CD4-positive, alpha-beta T cell treated with Interferon gamma for 1 hour (primary cell): ENCODE measurements at places on chromosomes 1 and 21.

- peak; percentile 64 for DNase-seq
Observed at GRCh38 chr21:46295996-46296752, 10.0 kb downstream of the YBEY start.

DNA sequence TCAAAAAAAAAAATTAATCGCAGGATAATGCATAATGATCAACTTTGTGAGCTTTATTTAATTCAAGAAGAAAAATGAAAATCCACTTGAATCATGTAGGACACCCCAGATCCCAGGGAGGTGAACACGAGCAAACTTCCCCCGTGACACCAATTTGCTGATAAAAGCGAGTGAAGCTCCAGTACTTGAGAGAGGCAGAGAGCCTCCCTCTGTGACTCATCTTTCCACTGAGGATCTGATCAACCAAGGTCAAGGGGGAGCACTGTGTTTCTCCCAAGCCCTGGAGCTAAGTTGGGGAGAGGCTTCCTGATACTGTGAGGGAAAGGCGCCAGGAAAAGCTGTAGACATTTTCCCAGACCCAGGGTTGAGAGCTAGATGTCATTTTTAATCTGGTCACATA, 160.9 kb downstream of the SLC44A5 start:
- no peak for DNase-seq

- no peak for DNase-seq
Observed at GRCh38 chr1:55546553-55546952, 331.4 kb upstream of the USP24 start.

DNA sequence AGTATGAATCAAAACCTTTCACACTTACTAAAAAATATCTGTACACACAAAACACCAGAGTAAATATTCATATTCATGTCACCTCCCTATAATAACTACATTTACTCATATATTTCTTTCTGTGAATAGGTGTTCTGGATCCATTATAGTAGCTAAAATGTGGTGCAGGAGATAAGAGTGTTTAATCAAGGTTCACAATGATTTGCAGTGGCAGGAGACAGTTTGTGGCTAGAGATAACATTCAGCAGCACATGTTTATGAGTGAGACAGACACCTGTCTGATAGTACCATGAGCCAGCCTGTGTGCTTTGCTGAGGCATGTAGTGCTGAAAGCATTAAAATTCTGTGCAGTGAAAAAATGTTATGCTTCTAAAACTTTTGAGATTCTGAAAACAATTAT, 410.3 kb downstream of the SRGAP2C start:
- DNase-seq, result no peak

DNA sequence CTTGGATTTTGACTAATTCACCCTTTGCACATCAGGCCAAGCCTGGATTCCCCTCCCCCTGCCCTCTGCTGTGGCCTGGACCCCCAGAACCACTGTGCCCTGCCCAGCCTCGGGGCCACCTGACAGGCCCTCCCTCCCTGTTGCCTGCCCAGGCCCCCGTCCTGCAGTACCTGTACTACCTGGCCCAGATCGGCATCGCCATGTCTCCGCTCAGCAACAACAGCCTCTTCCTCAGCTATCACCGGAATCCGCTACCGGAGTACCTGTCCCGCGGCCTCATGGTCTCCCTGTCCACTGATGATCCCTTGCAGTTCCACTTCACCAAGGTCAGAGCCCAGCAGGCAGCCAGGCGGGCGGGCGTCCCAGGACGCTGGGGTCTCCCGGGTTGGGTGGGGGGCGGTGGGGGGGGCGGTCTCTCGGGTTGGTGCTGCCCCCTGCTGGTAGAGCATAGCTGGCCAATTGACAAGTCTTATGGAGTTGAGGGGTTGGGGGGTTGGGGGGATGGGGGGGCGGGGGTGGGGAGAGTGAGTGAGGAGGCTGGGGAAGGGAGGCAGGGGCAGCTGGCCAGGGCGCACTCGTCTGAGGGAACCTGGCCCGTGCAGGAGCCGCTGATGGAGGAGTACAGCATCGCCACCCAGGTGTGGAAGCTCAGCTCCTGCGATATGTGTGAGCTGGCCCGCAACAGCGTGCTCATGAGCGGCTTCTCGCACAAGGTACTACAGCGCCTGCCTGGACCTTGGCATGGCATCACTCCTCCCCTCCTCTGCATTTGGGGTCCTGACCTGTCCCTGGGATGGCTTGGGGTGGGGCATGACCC, 10.7 kb downstream of the AMPD2 start:
- DNase-seq, result no peak

DNA sequence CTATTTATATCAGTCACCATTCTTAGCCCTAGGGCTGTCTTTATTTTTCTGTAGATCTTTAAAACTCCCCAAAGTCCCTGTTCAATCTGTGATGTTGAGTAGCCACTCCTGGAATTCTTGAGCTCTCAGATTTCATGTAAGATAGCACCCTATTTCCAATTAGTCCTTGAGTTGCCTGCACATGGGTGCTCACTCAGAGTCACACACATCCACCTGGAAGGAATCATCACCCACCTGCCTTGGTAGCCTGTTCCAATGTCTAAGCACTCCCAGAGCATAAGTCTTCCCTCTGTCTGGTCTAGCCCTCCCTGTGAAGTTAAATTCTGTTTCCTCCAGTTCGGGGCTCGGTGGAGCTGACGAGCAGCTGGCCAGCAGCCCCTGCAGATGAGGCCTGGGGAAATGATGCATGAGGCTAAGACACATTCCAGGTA, 14.7 kb upstream of the ATF3 start:
- DNase-seq, result no peak

DNA sequence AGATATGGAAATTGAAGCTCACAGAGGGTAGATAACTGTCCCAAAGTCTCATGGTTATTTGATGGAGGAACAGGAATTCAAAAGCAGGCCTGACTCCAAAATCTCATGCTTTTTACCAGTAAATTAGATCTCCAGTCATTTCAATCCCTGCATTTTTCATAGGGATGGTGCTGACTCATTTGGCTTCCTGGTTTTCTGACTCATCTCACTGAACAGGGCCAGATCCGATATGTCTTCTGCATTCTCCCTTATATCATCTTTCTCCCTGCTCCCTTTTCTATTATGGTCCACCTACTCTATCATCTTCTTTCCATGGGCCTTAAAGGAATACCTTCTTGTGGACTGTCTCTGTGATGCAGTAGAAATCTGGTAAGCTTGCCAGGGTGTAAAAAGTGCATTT, 187.2 kb downstream of the FGGY start:
- DNase-seq, result no peak

GRCh38 chr1:227546059-227546458, 17.3 kb upstream of the ZNF678 start:
- DNase-seq, result no peak

GRCh38 chr1:155651861-155652661, 36.5 kb downstream of the YY1AP1 start:
- no peak for DNase-seq

DNA sequence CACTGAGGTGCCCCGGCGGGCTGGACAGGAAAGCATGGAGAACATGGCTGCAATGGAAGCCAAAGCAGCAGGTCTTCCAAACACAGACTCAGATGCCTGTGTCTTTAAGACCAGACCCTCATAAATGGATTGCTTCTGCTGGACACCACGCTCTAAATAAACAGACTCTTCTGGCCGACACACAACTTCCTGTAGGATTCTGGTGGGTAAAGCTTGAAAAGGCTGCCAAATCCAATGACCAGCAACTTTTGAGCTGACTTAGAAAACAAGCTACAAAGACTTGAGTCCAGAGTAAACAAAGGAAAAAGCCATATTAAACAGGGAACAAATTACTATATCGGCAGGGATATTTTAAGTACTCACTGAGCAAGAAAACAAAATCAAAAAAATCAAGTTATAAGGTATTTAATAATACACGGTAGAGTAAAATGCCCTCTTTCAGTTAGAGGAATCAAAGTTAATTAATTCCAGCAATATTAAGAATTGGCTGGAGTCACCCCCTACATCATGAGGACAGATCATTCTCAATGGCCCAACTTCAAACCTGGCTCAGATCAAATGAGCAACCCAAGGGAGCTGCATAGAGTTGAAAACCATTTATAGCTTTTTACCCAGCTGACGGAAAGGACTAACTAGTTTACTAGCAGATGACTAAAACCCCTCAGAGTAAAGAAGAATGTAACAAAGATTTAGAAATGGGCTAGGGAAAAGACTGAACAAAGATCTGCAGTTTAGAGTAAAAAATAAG, 102.4 kb downstream of the TGFBR3 start:
- no peak for DNase-seq

DNA sequence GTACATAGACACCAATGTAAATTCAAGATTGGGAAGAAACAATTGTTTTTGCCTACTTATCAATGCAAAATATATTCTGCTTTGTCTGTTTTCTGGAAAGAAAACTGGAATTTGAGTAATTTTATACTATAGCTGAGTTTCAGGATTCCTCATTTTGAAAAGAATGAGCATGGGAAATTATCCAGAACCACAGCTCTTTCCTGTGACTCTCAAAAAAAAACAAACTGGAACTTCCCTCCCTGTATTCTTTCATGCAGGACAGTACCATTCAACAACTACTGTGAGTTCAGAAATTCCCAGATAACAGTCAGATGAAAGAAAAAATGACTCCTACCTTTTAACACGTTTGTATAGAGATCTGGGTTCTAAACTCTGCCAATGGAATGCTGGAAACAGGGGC, 372.4 kb downstream of the TGFB2 start:
- no peak for DNase-seq

DNA sequence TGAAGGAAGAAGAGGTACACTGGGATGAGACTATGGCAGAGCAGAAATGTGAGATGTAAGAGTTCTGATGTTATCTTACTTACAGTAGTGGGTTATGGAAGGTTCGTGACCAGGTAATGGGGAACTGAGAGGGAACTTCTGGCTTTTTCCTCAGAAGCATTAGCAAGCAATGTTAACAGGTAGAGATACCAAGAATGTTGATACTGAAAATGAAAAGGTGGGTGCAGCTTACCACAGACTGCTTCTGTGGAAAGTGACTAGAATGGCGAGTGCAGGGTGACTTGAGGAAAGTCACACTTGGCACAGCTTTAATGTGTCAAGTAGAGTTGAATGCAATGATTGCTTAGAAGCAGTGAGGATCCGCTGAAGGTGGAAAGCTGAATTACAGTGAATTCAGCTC, 70.8 kb downstream of the PLA2G4A start:
- DNase-seq, result no peak

GRCh38 chr1:229887043-229887822, 179.8 kb upstream of the GALNT2 start:
- no peak for DNase-seq

DNA sequence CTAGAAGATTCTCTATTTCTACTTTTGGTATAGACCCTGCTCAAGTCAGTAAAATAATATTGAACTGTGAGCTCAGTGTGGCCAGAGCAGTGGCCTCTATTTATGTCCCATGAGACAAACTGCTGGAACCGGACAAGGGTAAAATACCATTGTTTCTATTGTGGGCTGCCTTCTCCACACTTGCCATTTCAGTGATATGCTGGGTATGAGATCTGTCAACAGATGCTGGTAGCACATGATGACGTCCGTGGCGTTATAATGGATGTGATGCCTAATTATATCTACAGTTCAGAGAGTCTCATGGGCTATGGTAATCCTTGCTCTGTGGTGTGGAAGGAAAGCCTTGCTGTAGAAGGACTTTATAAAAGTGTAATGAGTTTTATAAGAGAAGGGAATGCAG, 2.4 kb downstream of the ACTN2 start:
- DNase-seq, result no peak

DNA sequence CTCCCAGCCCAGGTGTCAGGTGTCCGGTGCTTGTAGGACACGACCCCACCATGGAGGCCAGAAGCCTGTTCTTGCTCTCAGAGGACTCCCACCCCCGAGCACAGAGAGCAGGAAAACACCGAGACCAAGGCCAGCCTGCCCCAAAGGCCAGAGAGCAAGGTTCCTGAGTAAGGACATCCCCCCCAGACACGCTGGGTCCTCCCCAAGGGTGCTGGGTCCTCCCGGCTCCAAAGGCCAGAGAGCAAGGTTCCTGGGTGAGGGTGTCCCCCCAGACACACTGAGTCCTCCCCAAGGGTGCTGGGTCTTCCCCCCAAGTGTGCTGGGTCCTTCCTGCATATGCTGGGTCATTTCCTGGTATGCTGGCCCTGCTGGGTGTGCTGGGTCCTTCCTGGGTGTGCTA, 40.0 kb downstream of the MEGF6 start:
- DNase-seq, result no peak

- no peak for DNase-seq
Observed at GRCh38 chr1:15344800-15345704, 64.6 kb upstream of the EFHD2 start.

DNA sequence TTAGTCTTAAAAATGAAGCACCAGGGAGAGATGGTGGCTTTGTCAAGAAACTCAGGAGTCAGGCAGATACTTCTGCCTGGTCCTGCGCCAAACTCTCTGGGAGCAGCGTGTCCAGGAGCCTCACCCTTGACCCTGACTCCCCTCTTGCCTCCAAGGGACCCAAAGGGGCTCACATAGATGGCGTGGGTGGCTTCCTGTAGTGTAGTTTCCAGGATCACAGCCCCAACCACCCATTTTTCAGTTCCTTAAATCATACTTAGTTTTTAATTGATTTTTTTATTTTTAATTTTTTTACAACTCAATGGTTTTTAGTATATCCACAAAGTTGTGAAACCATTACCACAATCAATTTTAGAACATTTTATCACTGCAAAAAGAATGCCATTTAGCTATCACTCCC, 107.7 kb upstream of the IGSF21 start:
- DNase-seq, result no peak

GRCh38 chr1:57591842-57592241, 168.0 kb upstream of the DAB1 start:
- no peak for DNase-seq

DNA sequence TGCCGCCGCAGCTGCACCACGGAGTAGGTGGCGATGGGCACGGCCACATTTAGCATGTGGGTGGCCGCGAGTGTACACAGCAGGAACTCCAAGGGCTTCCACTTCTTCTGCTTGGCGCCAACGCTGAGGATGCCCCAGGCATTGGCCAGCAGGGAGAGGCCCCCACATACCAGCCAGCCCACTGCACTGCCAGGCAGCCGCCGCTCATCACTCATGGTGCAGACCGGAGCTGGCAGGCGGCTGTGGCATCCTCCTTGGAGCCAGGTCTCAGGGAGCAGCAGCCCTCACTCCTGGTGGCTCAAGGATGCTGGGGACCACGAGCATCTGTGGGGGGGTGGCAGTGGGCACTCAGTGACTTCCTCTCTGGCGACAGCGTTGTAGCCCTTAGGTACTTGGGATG, 6.2 kb downstream of the GPR153 start:
- no peak for DNase-seq

- no peak for DNase-seq
Observed at GRCh38 chr1:15189692-15190370, 36.3 kb downstream of the TMEM51 start.

- no peak for DNase-seq
Observed at GRCh38 chr1:107326824-107327445, 186.1 kb downstream of the NTNG1 start.
